ENCODE measurements at places on chromosomes 13 and 19. TPM values are rescaled to one million over a fixed set of nuclear protein-coding genes. Genes with fewer than 3 reads are reported as not detected.

GRCh38 chr19:11673608-11674041 is 65.1 kb downstream of the ZNF823 start:
- no peak for DNase-seq

- no peak for DNase-seq
These were observed 250.0 kb downstream of the DNAJC15 start for GRCh38 chr13:43273362-43273761.

DNA sequence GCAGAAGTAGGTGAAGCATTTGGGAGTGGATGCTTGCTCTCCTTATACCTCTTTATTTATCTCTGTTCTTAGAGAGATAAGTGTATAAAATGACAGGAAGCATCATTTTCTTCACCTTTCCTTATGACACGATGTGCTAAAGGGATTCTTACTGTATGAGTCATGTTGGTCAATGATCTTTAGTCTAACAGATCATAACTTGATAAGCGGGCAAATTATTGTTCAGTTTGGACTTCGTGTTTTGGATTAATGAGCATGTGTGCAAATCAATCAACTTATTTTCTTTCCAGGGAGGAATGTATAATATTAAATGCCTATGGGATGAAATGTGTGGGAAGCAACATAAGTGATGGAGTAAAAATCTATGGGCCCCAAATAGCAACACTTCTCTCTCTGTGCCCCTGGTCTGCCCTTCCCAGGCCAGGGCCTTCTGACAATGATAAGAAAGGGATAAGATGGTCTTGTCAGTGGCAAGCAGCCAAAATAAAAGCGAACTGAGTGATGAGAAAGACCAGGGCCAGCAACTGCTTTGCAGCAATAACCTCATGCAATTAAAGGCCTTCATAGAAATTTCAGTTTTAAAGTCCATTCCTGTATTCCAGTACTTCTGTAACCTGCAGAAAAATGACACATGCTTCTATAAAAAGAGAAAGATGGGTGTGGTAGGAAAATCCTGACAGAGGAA is 61.4 kb downstream of the SLC10A2 start:
- DNase-seq = no peak

Gene MZT1
- total RNA-seq = 24.1 TPM

DNA sequence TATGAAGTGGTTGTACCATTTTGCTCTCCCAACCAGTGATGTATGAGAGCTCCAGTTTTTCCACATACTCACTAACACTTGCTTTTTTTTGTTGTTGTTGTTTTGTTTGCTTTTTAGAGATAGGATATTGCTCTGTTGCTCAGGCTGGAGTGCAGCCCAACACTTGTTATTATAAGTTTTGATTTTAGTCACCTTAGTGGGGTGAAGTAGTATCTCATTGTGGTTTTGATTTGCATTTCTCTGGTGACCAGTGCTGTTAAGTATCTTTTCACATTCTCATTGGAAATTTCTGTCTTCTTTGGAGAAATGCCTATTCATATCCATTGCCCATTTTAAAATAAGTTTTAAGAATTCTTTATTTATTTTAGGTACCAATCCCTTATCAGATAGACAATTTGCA is 31.3 kb downstream of the CYP4F22 start:
- DNase-seq = no peak

Gene DACT3
- total RNA-seq = 3.2 TPM

Data from activated CD4-positive, alpha-beta T cell treated with anti-CD3 and anti-CD28 coated beads, Interleukin-2, amount 10 ng/mL, durations not matched to agents 24 days and 14 days (primary cell).